ENCODE measurements at places on chromosomes 13 and 19.

DNA sequence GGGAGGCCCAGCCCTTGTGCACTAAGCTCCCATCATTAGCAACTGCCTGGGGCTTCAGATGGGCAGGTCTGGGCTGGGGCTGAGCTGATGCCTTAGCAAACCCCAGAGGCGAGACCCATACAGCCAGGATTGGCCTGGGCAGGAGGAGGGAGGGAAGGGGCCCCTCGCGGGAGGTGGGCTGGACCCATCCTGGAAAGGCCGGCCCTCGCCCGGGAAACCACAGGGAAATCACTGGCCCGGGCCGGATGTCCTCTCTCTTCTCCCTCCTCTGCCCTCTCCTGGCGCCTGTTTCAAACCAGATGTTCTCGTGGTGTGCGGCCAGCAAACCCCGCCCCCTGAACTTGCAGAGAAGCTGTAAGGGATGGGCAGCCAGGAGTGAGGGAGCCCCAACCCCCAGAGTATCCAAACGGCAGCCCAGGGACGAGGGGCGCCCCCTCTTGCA, 43.1 kb downstream of the TMEM255B start:
- peak; percentile 86 for DNase-seq

GRCh38 chr19:48379058-48379457, 12.3 kb downstream of the KDELR1 start:
- DNase-seq, result no peak

GRCh38 chr13:43072394-43072793, 49.0 kb downstream of the DNAJC15 start:
- peak; percentile 27 for DNase-seq

DNA sequence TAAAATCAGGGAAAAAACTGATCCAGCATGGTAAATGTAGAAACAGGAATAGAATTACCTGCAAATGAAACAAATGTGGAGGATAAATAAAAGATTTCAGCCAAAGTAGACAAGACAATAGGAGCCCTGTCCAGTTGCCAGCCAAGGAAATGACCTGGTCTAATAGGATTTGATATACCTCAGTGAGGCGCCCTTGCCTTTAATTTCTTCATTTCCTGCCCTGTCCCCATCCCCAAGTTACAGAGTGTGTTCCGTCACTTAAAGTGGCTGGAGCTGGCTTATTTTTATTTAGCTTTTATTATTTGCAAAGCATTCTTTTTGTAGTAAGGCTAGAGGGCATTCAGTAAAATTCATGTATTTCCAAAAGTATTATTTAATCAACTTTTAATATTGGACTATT, 1022.0 kb downstream of the EFNB2 start:
- DNase-seq, result no peak

DNA sequence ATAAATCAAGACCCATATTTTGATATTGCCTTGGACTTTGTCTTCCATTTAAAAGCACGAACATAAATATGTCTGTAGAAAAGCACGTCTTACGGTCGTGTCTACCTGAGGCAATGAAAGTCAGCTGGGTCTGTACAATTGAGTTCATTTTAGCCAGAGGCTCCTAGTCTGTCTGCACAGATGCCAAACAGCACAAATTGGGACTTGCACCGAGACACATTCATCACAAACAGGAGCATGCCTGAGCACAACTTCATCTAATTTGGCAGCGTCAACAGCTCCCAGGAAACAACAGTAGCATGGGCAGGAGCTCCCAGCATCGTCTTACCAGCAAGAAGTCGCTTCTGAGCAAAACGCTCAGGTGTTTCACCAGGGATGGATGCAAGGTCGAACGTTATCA, 687.0 kb downstream of the EFNB2 start:
- no peak for DNase-seq

DNA sequence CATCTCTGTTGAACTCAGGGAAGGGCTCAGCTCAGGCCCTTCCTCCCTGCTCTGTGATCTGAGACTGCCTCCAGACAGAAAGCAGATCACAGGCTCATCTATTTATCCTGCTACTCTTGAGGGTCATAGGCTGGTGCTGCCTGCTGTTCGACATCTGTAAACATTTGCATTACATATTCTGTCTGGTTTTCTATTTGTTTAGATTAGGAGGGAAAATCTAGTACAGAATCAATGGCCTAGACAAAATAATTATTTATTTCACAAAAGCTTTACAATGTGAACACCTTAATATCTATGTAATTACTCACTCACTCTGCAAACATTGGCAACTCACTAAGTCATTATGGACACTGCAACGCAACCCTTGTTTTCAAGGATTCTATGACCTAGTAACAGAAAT, 43.0 kb downstream of the CEP89 start:
- DNase-seq, result no peak

- DNase-seq, result peak; percentile 91
Measured at GRCh38 chr19:46542428-46543230, 47.0 kb upstream of the PNMA8B start.

DNA sequence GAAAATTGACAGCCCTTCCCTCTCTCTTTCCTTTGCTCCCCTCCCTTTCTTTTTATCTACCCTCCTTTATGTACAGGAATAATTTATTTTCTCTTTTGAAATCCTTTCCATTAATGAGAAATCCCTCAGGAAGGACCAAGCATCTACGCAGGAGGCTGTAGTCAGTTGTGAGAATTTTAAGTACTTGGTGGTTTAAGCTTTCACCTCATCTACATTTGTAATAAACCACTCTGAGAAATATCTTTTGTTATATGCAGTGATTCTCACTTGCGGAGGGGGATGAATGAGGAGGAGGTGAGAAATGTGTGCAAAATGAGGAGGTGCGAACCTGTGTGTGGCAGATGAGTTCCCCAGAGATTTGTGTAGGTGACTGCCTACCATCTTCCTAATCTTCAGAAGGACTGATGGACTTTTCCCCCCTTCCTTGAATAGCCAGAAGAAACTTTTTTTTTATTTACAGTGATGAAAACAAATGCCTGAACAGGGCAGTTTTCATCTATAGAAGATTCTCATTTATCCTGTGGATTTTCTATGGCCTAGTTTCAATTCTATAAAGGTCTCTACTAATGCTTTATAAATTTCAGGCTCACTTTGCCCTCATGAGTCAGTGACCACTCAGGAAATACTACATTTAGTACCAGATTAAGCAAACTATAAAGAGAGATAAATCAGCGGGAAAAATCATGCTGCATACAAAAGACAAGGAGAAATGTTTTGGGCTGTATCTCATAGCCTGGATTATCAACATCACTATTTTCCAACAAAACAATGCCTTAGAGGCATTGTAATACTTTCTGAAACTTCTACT, 118.3 kb downstream of the LHFPL6 start:
- no peak for DNase-seq

GRCh38 chr13:62292714-62293480, 877.2 kb upstream of the PCDH20 start:
- peak; percentile 6 for DNase-seq

DNA sequence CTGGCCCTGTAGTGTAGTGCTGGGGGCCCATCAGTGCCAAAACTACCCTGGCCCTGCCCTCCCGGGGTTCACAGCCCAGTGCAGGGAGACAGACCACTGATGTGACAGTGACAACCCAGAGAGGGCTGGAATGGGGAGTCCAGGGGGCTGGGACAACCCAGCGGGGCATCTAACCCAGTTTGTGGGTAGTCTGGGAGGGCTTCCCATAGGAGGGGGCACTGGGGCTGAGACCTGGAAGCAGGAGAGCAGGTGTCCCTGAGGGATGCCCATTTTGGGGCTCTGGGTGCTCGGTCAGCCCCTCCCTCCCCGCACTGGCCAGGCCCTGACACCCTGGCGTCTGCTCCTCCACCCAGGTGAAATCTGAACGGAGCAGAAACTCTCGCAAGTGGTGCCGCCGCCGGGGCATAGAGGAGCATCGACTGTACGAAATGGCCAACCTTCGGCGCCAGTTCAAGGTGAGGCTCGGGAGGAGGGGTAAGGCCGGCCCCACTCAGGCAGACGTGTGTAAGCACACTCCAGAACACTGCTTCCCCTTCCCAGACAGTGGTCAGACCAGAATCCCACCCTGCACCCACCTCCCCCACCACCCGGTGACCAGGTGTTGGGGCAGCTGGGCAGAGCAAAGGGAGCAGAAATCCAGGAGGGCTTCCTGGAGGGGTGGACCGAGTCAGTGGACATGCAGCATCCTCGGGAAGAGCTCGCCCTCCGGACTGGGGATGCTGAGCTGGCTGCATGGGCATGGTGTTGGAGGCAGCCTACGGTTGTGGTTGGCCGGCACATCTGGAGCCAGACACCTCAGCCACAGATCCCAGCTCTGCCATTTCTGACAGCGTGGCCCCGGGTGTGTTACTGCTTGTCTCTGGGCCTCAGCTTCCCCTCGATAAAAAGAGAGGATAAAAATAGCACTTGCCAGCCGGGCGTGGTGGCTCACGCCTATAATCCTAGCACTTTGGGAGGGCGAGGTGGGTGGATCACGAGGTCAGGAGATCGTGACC, 24.4 kb downstream of the DHX34 start:
- no peak for DNase-seq

DNA sequence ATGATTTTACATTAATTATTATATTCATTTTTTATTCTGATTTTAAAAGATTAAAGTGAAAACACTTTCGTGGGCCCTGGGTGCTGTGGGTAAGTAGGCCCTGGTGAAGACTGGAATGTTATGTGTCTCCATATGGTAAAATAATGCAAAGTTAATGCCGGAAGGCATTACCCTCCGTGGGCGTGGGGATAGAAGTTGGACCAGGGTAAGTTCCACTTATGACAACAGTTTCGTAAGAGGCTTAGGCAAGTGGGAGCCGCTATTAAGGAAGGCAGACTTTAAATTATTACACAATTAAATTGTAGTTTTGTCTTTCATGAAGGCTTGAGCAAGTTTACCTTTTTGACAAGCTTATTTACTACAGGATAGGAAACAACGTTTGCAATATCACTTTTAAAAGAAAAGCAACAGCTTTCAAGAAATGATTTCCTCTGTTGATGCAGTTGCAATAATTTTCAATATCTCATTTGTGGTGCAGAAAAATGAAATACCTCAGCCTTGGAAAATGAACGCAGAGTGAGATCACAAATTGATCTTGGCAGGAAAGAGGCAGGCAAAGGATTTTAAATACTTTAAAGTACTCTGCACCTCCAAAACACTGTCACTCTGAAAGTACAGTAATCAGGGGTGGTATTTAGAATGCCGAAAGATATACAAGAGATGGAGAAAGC, 310.6 kb downstream of the DCT start:
- DNase-seq, result peak; percentile 16

- DNase-seq, result no peak
Measured at GRCh38 chr19:5115351-5115750, 146.4 kb downstream of the KDM4B start.

DNA sequence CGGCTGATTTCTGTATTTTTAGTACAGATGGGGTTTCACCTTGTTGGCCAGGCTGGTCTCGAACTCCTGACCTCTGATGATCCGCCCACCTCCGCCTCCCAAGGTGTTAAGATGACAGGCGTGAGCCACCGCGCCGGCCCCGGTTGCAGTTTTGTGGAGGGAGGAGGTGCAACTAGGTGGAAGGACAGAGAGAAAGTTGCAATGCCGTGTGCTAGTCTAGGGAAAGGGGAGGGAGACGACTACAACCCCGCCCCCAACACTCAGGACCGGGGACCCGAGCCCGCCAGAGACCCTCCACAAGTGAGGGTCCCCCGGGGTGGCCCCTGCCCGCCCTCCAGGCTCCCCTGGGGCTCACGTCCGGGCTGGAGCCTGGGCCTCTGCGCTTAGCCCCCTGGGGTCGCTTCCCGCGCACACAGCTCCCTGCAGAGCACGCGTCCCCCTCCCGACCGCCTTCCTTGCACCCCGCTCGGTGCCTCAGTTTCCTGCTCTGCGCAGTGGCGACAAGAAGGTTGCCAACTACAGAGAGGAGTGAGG, 1.2 kb upstream of the ARID3A start:
- no peak for DNase-seq

DNA sequence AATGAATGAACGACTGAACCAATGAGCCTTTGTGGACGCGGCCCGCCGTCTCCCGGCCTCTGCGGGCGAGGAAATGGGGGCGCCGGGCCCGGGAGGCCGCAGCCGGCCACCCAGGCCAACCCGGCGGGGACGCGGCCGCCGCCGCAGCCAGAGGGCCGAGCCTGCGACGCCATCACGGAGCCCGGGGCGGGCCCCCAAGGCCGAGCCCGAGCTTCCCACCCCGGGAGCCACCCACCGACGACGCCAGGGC, 216 bp downstream of the SUGP2 start:
- DNase-seq, result no peak

- no peak for DNase-seq
Measured at GRCh38 chr13:52104624-52105023, 24.2 kb downstream of the NEK5 start.

DNA sequence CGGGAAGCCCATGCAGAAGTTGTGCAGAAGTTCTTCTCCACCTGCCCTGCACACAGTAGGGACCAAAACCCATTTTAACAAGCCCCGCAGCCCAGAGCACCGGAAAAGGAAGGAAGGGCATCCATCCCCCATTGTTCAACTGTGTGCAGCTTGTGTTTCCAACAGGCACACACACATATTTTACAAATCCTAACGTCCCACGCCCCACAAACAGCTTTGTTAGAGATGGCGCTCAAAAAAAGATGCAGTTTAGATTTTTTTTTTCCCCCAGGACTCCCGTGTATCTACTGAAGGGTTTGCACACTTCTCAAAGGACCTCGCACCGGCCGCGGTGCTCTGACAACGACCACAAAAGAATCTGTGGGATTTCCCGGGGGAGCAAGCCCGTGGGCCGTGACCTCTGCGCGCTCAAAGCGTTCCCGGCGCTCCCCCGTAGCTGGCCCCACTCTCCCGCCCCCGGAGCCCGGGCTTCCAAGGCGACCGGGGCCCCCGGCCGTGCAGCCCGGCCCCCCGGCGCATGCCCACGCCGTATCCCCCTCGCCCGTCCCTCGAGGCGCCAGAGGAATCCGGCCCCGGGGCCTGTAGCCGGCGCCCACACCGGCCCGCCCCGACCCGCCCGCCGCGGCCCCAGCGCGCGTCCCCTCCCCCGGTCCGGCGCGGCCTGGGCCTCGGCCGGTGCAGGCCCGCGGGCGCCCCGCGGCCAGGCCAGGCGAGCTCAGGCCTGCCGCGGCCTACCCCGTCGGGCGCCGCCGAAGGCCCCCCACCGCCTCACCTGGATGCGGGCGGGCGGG, 523 bp downstream of the ELAVL1 start:
- DNase-seq, result peak; percentile 28

- DNase-seq, result no peak
Measured at GRCh38 chr19:30065680-30066606, 123.9 kb downstream of the URI1 start.

DNA sequence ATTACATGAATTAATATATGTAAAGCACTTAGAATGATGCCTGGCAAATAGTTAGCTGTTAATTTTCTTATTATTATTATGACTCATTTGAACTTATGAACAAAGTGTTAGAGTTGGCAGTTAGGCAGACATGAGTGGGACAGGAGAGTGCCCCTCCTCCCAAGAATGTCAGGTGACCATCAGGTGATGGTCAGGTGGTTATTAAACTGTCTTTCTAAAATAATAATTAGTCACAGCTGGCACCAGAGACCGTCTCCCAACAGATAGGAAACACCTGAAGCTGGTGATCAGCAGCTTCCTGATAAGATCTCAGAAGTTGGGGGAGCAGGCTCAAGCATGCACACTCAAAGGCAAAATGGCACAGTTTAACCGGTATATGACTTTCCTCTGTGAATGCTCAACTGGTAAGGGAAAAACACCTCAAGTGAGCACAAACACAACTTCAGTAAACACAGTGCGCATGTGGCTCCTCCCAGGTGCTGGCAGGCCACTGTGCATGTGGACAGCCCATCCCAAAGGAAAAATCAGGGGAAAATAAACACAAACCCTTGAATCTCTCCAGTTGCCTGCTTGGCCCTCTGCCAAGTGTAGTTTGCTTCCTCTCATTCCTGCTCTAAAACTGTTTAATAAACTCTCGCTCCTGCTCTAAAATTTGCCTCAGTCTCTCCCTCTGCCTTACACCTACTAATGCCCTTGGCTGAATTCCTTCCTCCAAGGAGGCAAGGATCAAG, 54.0 kb downstream of the FLT1 start:
- no peak for DNase-seq

GRCh38 chr13:89568746-89569145, 1778.7 kb upstream of the MIR17HG start:
- DNase-seq, result no peak
